Activated CD8-positive, alpha-beta memory T cell treated with anti-CD3 and anti-CD28 coated beads, Interleukin-2, amount 50 U/mL, for 4 hours (primary cell): ENCODE measurements at places on chromosomes 13 and 19.

DNA sequence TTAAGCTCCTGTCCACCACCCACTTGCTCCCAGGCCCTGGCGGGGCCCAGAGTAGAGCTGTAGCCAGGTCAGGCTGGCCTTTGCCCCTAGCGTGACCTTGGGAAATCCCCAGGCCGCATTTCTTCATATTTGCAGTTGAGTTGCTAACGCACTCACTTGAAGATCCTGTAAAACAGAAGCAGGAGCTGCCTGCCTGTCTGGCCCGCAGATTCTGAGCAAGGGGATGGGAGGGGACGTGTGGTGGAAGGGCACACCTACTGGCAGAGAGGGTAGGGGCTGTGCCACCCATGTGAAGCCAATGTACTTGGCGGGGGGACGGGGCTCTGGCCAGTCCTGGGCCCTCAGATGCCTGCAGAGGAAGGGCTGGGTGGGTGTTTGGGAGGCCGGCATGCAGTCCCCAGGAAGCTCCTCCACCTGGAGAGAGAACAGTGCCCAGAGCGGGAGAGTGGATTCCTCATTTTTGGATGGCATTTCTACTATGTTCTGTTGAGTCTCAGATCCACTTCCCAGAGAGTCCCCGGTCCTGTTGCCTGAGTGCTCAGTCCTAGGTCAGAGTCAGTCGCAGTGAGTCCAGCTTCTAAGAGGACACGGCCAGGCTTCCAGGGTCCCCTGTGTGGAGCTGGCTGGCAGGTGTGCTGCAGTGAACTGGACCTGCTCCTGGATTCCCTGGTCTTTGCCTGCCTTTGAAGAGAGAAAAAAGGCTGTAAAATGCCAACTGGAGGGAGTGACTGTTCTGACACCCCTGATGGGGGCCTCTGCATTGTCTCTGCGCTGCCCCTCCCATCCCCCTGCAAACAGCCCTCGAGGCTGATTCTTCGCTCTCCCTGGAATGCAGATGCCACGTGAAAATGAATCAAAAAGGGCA is 62.9 kb downstream of the GGACT start:
- no peak for DNase-seq

DNA sequence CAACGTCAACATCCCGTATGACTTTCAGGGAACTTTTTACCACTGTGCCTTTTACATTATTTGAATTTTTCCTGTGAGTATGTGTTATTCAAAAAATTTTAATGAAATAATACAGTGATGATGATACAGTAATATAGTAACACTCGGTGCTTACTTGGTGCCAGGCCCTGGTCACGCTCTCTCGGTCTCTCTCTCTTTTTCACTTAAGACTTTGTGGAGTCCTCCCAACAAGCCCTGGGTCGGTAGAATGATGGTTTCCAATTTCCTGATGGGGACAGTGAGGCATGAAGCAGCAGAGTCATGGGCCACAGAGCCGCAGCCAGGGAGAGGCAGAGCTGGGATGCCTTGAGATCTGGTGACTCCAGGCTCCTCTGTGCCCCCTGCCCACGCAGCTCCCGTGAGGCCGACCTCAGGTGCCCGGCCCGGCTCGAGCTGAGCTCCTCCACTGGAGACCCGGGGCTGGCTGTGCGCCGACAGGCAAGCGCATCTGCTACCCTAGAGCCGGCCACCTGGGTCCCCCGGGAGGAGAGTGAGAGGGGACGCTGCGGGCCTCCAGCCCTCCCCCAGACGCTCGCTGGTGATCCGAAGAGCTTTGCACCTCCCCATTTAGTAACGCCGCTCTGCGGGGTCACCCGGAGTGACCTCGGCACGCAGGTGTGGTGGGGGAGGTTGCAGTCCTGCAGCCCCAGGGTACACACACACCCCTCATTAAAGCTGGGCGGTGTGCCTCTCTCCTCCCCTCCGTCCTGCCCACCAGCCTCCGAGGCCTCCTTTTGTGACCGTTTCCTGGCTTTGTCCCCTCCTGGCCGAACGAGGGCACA is 4.4 kb upstream of the SBK3 start:
- no peak for DNase-seq

GRCh38 chr13:35496761-35497386 is 20.4 kb upstream of the MAB21L1 start:
- DNase-seq = no peak

GRCh38 chr19:6241680-6242377 is 37.9 kb downstream of the MLLT1 start:
- no peak for DNase-seq
